ENCODE measurements at places on chromosomes 4 and X.

GRCh38 chr4:148776941-148777340 lies 334.7 kb upstream of the NR3C2 start:
- no peak for DNase-seq

GRCh38 chrX:358651-359143 lies 28.0 kb downstream of the PPP2R3B start:
- DNase-seq = no peak

DNA sequence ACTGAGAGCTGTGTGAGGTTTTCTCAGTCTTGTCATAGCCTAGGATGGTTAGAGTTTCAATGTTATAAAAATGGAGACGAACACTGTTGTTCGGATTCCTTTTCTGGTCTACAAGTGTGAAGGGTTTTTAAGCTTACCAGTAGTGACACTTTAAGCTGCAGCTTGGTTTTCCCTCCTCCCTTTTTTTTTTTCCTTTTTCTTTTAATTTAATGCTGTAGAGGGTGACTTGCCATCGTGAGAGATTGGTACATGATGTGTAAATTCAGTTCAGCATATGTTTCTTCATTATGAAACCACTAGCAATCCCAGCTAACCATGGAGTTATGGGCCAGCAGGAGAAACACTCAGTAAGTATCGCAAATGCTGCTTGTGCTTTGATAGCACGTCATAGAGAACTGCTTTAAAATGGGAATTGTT lies 165.0 kb downstream of the RAPGEF2 start:
- no peak for DNase-seq

DNA sequence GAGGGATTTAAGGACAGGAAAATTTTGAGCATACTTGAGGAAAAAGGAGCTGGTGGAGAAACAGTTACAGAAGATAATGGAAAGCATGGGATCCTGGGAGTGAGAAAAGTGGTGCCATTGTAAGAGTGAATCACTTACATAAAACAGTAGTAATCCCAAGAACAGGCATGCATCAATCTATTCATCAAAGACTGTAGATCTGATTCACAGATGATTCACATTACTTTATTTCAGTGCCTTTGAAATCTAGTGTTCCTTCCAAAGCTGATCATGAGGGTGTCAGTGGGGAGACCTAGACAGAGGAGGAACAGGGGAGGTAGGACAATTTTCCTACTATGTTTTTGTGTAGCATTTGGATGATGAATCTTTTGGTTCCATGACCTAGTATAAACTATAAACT lies 102.7 kb downstream of the TAB3 start:
- no peak for DNase-seq

DNA sequence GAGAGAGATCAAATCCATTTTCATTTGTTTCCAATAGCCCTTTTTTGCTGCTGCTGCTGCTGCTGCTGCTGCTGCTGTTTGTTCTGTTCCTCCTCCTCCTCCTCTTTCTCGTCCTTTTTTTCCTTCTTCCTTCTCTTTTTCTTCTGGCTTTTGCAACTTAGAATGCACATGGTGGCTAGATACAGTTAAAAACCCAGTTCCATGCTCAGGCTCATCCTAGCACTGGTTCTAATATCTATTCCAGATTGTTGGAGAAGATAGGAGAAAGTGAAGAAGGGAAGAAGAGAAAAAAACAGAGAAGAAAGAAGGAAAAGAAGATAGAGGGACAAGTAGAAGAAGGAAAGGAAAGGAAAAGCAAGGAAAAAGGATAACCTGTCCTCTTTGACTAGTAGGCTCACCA lies 39.7 kb downstream of the VSIG4 start:
- no peak for DNase-seq

- no peak for DNase-seq
Observed at GRCh38 chr4:167105857-167106256, 128.4 kb downstream of the SPOCK3 start.
